ENCODE measurements at places on chromosomes 11 and 22.
A peak's percentile ranks its signal among the peaks of the same experiment; 100 is the strongest.

- peak; percentile 6 for DNase-seq
These were observed 14.6 kb downstream of the FAM83F start for GRCh38 chr22:40009292-40009774.

- DNase-seq: no peak
These were observed 274.0 kb downstream of the BRD1 start for GRCh38 chr22:49553518-49554295.

DNA sequence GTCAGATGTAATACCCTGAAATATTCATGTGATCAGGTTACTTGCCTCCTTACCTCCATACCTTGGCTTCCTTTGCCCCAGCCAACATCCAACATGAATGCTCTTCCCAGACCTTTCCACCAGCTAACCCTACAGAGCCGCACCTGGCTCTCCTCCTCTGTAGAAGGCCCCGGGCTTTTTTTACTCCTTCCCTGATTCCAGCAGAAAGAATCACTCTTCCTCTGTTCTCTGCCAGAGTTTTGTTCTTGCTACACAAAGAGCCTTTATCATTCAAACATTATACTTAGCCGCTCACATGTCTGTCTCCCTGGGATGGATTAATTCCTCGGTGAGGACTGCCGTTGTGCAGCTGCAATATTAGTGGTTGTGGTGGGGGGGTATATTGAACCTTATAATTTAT lies 116.8 kb upstream of the GRAMD1B start:
- DNase-seq: no peak

- no peak for DNase-seq
These were observed 150.8 kb upstream of the TIMP3 start for GRCh38 chr22:32650553-32651345.

GRCh38 chr11:123483466-123483865 lies 53.4 kb downstream of the GRAMD1B start:
- DNase-seq: no peak

GRCh38 chr22:17796695-17797094 lies 22.4 kb upstream of the BID start:
- DNase-seq: no peak

- peak; percentile 36 for DNase-seq
These were observed at the start of gene TLCD5 for GRCh38 chr11:120324932-120325810. Gene TLCD5 (plus strand): TSS chr11:120325299. CDS start chr11:120327442, 2,143 bp downstream.

GRCh38 chr11:112255067-112255720 lies 5.5 kb downstream of the PLET1 start:
- DNase-seq: no peak

GRCh38 chr11:129917231-129917630 lies 21.9 kb upstream of the NFRKB start:
- DNase-seq: no peak

DNA sequence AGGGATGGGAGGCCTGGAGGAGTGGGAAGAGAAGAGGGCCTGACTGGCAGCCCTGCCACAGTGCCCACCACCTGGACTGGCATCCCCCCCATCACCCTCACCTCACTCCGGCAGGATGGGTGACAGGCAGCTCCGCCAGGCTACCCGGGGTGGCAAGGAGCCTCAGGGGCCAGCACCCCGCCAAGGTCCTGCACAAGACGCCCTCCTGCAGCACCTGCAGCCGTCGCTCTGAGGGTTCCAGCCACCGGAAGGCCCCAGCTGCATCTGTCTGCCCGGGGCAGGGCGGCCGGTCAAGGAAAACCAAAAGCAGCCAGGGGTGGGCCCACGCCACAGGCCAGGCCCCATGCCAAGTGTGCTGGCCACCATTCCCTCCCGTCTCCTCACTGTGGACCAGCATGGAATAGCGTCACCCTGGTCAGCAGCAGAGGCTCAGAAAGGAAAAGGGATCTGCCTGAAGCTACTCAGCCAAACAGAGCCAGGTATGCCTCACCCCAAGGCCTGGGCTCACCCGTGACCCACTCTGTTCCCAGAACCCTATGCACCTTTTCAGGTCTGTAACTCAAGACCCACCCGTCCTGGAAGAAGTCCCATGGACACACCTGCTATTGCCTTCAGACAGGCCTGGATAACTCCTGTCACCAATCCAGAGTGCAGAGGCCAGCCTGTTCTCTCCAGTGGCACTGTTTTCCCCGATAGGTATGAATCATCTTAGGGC lies 7.0 kb downstream of the RHBDD3 start:
- DNase-seq: no peak

GRCh38 chr11:134742224-134742612 lies 330.2 kb upstream of the B3GAT1 start:
- DNase-seq: no peak

DNA sequence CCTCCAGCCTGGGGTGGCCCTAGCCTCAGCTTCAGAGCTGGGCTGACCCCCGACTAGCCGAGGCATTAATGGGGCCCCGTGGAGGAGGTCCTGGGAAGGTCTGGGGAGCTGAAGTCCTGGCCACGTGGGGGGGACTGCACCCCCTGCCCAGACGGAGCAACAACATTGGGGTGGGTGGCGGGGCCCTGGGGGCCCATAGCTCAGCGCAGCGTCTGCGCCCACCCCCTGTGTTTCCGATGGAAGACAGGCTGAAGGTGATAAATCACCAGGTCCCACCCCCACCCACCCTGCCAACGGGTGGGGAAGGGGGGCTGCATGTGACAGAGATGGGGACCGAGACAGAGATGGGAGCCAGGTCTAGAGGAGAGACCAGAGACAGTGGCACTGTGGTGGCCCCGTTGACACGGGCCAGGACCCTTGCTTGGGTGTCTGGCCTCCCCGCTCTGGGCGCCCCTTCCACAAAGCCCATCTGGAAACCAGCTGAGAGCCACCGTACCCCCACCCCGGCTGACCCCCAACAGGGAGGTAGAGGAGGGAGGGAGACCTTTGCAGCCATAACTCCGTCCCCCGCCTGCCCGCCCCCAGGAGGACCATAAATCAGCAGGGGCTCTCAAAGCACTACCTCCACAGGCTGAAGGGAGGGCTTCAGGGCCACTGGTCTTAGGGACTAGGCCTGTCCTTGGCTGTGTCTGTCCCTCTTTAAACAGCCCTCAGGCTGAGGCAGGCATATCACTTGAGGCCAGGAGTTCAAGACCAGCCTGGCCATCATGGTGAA lies 8.2 kb downstream of the GP1BB start:
- DNase-seq: no peak

- no peak for DNase-seq
These were observed 350.2 kb downstream of the TTC28 start for GRCh38 chr22:28329186-28330073.

DNA sequence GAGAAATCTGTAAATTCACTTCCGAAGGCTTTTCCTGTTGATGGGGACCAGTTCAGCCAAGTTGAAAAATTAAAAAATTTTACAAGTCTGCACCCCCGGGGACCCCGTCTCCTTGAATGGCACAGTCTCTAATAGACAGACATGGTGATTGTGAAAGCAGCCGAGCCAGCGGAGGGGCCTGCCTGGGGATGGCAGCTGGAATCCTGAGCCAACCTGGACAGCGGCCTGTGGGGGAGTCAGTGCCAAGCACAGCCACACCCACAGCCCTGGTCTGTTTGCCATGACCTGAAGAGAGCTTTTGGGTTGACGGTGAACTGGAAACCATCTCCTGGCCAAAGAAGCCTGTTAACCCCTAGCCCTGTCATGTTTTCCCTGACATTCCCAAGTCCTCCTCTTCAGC lies 64.7 kb downstream of the PARVG start:
- no peak for DNase-seq

DNA sequence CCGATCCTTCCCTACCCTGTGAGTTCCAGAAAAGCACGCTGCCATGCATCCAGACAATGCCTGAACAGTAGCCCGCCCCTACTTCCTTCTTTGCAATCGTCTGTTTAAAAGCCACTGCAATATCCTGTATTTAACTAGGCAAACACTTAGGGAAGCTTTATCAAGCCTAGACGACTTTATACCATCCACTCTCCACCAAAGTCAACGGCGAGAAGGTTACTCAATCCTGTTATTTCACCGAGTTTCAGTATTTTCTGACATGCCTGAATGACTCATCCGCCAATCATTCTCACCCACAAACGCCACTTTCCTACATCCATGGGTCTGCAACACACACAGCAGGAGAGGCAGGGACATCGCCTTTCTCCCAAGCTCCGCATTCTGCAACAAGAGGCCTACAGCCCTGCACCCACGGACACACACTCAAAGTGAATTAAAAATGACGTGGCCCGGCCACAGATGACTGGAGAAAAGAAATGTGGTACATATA lies 9.3 kb downstream of the CELSR1 start:
- DNase-seq: no peak

DNA sequence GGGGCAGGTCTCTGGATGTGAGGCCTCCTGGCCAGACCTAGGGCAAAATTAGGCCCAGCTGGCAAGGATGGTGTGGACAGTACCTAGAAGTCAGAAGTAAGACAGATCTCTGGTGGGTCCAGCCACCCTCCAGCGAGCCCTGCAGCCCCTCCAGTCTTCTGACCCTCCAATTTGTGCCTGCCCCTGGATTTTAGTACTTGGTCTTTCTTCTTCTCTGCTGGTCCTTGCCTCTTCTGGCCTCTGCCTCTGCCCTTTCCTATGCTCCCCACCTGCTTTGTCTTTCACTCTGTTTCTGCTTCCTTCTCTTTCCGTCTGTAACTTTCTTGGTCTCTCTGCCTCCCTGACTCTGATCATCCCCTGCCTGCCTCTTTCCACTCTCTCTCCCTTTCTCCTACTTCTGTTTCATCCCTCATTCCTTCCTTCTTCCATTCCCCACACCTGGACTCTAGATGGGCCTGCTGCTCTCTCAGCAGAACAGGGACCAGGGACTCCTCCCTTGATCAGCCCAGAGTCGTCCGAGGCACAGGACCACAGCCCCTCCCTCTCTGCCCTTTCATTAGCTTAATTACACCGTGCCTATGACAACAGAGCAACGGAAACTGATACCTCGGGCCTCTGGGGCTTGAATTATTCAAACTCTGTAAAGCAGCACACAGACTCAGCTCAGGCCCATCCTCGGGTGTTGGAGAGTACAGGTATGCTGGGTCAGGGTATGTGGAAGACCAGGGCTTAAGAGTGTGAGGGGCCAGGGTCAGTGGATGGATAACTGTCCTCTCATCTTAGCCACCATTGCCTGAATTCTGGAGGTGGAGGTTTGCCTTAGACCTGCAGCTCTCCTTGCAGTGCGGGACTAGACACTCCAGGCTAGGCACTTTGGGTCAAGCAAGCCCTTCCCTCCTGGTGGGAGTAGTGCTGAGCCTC lies at the start of gene CHRNA10:
CHRNA10 (minus strand) TSS at position 51 of the 921 bp plus-strand sequence. CDS start 72 bp downstream, outside the sequence.
- DNase-seq: no peak

GRCh38 chr11:131760091-131761061 lies 390.0 kb downstream of the NTM start:
- DNase-seq: no peak

- peak; percentile 59 for DNase-seq
These were observed at the start of gene UBE2L6 for GRCh38 chr11:57567515-57568329. Gene UBE2L6 (minus strand): TSS chr11:57567672. CDS start chr11:57567611, 61 bp downstream.

DNA sequence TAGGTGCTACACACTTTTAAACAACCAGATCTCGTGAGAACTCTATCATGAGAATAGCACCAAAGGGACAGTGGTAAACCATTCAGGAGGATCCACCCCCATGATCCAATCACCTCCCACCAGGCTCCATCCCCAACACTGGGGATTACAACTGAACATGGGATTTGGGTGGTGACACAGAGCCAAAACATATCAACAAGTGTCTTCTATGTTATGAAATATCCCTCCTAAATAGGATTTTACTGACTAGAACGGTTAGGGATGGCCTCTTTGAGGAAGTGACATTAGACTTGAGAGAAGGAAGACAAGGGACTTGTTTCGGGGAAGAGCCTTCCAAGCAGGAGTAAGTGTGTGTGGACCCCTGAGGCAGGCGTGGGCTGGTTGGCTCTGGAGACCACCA lies 11.9 kb upstream of the MRPL11 start:
- DNase-seq: no peak

- no peak for DNase-seq
These were observed 1.4 kb upstream of the KCNQ1OT1 start for GRCh38 chr11:2701230-2701629.

DNA sequence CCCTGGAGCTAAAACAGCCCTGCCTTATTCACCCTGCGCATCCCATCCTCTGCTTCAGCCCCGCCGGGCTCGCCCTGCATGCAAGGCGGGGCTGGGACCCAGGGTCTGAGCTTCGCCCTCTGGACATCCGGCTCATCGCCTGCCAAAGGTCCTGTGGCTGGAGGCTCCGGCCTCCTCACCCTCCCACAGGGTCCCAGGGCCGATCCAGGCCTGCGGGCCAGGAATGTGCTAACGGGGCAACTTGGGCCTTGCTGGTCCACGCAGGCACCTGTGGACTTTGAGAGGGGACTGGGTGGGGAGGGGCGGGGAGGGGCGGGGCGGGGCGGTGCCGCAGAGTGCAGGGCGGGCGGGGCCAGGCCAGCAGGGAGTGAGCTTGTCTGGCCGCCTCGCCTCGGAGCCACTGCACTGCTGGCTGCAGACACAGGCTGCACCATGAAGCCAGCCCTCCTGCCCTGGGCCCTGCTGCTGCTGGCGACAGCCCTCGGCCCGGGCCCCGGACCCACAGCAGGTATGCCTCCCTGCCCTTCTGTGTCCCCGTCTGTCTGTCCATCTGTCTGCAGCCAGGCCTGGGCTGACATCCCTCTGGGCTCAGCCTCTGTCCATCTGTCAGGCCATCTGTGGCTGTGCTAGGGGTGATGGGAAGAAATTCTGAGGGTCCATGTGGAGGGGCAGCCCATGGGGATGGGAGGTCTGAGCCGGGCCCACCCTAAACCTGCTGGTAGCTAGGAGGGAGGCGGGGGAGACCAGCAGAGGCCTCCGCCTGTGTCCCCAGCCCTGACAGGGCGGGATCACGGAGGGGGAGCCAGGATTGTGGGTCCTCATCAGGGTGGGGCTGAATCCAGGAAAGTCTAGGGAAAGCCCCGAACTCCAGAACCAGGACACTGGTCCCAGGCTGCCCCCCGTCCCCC lies at the start of gene SUSD2:
SUSD2 (plus strand) TSS at position 400 of the 908 bp plus-strand sequence; CDS start at position 433, 33 bp downstream.
- DNase-seq: no peak

DNA sequence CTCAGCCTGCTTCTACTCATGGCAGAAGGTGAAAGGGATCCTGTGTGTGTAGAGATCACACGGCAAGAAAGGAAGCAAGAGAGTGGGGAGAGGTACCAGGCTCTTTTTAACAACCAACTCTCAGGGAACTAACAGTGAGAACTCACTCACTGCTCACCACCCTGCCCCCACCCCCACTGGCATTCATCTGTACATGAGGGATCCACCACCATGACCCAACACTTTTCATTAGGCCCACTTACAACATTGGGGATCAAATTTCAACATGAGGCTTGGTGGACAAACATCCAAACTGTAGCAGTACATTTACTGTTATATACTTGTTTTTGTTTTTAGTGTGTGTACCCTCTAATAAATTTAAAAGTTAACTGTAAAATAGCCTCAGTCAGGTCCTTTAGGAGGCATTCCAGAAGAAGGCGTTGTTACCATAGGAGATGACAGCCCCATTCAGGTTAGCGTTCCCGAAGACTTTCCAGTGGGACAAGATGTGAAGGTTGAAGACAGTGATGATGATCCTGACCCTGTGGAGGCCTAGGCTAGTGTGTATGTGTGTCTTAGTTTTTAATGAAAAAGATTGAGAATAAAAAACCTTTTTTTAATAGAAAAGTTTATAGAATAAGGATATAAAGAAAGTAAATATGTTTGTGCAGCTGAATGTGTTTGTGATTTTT lies 11.3 kb downstream of the CUL5 start:
- DNase-seq: no peak
